ENCODE measurements at places on chromosomes 7 and 10.

- no peak for DNase-seq
Observed at GRCh38 chr10:48491392-48492139, 113.3 kb downstream of the ARHGAP22 start.

DNA sequence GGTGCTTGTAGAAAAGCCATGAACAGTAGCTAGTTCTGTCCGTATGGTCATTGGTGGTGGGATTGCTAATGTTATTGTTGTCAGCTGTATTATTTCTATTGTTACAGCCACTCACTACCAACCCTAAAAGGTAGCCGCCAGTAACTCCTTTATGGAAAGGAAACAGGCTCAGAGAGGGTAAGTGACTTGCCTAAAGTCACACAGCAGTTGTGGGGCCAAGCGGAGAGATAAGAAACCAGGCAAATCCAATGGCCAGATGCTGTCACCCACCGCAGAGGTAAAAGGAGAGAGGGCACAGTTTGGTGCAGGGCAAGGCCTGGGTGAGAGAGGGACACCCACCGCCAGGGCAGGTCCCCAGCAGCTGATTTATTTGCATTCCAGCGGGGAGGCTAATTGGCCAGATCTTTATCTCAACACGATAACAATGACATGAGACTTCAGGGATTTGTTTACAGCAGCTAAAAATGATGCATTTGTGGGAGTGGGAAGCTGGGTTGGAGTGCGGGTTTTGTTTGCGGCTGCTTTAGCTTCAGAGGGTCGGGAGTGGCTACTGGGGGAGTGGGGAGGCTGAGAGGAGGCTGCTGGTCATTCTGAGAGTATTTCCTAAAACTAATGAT lies 8.6 kb upstream of the NKX2-3 start:
- no peak for DNase-seq

GRCh38 chr7:151251328-151251688 lies 2.8 kb upstream of the SMARCD3 start:
- no peak for DNase-seq

DNA sequence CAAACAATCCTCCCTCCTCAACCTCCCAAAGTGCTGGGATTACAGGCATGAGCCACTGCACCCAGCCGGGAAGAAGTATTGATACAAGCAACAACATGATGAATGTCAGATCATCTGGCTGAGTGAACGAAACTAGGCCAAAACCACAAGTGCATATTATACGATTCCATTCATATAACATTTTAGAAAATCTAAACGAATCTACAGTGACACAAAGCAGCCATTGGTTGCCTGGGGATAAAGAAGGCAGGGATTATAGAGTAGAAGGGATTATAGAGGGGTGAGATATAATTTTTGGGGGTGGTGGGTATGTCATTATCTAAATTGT lies 11.5 kb upstream of the RHBDD2 start:
- DNase-seq = no peak

DNA sequence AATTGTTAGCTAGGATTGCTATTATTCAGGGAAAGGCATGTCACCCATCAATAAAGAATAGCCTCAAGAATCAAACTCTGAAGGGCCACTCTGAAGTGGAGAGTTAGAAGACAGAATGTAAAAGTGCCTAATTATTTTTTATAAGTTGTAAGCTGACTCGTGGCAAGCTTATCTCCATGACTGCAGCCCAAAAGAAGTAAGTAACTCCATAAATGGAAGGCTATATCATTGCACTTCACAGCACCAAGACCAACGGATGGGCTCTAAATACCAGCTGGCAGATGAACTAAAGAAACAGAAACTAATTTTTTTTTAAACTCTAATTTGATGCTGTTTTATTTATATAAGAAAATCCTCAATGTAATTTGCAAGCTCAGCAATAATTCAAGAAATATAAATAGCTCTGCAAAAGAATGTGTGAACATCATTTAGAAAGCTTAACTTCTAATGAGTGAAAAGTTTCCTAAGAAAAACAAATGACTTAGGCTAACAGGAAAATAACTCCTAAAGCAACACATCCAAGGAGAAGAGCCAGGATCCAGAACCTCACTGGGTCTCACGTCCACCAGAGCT lies 165.5 kb downstream of the SNX13 start:
- no peak for DNase-seq

DNA sequence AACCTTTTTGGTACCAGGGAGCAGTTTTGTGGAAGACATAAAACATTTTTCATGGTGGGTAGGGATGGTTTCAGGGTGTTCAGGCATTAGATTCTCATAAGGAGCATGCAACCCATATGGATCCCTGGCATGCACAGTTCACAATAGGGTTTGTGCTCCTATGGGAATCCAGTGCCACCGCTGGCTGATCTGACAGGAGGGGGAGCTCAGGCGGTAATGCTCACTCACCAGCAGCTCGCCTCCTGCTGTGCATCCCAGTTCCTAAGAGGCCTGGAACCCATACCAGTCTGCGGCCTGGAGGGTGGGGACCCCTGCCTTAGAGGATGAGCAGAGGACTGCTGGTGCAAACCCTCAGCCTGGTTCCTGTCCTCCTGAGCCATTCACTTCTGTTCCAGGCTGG lies 561.7 kb downstream of the SDK1 start:
- no peak for DNase-seq

DNA sequence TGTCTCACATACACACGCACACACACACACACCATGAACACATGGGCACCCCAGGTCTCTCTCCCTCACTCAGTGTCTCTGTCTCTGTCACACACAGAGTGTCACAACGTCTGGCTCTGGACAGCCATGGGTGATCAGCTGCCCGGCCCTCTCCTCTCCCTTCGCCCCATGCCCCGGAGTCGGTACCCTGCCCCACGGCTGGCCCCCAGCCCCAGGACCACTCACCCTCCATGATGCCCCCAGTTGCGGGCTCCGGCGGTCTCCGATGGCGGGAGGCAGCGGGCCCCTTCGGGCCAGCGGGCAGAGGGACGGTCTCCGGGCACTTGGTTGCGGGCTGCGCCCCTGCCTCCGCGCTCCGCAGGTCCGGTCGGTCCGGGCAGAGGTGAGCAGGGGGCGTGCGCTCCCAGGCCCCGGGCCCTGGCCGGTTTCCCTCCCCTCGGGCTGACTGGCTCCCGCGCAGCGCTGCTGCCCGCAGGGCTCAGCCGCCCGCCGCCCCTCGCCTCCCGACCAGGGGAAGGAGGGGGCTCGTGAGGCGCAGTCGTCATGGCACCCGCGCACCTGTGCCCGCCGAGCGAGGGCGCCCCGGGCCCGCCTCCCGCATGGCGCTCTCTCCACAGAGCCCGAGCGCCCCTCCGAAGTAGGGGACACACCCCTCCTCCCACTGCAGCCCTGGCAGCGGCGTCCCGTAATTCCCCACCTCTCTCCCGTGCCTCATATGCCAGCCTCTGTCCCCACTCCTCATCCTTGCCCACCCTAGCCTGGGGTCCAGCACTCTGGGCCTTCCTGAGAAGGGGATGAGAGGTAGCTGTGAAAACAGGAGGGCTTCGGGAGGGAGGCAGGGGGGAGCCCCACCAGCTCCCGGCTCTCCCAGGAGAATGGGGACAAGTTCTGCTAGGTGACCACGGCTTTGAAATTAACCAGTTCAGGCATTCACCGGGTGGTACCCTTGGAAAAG lies at the start of gene NPFFR1:
TSS of gene NPFFR1 (minus strand) at position 560 of the 955 bp plus-strand sequence. CDS start at position 232, 328 bp downstream.
- DNase-seq = no peak

DNA sequence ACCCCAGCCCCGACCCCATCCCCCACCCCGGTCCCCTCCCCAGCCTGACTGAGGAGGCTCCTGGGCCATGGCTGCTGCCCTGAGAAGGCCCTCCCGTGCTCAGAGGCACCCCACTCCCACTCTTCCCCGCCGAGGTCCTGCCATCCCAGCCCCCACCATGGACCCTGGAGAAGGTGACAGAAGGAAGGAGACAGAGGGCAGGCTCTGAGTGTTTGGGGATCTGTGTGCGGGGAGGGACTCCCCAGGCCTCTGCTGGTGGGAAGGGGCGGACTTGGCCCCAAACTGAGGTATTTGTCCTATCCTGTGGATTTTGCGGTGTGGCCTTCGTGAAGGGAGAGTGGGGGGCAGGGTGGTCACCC lies 53.4 kb downstream of the PWWP2B start:
- DNase-seq = no peak
